ENCODE measurements at places on chromosomes 4 and X.

- no peak for DNase-seq
These were observed 674.3 kb downstream of the IQCM start for GRCh38 chr4:149141391-149141790.

- no peak for DNase-seq
These were observed 87.3 kb upstream of the WDR1 start for GRCh38 chr4:10203851-10204250.

- peak; percentile 4 for DNase-seq
These were observed 503.3 kb upstream of the FAM241A start for GRCh38 chr4:111641813-111642579.

- no peak for DNase-seq
These were observed 2.3 kb downstream of the MAP3K15 start for GRCh38 chrX:19512961-19513360.

DNA sequence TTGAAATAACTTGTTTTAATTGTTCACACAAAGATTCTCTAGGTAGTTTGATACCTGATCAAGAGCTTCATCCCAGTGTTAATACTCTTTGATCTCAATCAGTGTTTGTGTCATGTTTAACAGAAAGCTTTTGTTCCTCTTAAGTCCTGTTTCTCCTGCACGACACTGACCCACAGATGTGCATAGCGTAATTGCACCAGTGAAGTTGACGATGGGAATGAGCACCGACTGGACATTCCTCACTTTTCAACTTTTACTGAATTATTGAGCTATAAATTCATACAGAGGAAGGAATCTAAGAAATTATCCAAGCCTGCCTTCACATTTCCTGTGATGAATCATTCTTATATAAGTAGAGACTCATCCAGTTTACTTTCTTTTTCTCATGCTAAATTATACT lies 878.7 kb upstream of the TENM3 start:
- DNase-seq = no peak

- no peak for DNase-seq
These were observed 32.1 kb upstream of the VEGFD start for GRCh38 chrX:15416133-15416993.

GRCh38 chrX:101287402-101287801 lies 3.7 kb downstream of the TAF7L start:
- peak; percentile 12 for DNase-seq

DNA sequence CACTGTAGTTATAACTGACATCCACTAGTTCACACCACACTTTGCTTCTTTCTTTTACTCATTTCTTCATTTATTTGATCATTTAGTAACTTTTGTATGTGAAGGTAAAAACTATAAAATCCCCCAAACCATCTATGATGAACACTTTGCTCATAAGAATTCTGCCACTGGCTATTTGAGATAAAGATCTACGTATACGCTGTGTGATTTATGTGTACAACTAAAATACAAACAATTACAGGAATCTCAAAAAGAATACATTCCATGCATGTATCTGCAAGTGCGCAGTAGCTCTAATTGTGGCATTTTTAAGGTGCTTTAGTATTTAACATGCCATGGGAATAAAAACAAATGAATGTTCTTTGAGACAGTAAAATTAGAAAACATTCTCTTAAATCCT lies 156.9 kb upstream of the NAP1L5 start:
- no peak for DNase-seq

Data from stimulated activated CD4-positive, alpha-beta T cell treated with anti-CD3 and anti-CD28 coated beads, Interleukin-4, amount 100 ng/mL, for 24 hours (primary cell).